CD4-positive, alpha-beta T cell treated with Interleukin-10 for 1 hour (primary cell): ENCODE measurements at places on chromosomes 7 and 10.

DNA sequence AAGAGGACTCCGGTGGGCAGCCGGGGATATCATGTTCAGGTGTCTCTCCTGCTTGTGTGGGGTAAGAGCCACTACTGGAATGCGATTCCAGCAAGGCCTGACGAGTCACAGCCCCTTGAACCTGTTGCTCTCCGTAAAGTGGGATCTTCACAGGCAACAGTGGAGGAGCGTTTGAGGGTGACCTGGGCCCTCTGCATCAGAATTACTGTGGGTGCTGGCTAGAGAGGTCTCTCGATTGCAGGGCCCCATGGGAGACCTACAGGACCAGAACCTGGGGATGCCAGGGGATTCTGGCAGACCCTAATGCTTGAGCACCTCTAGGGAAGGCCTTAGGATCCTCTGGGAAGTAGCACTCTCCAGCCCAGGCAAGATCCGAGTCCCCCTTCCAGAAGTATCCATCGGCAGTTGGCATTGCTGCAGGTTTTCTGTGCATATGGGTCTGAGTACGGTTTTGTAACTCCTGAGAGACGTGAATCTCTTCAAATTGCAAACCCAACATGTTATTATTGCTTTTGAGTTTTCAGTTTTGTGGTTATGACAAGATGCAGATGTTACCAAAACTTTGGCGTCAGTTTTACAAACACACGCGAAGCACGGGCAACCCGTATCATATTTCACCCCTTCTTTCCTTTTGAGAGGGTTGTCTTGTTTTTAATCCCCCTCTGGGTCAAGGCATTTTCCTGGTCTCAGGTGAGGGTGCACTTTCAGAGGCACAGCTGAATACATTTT is 4.6 kb downstream of the MGMT start:
- no peak for DNase-seq

DNA sequence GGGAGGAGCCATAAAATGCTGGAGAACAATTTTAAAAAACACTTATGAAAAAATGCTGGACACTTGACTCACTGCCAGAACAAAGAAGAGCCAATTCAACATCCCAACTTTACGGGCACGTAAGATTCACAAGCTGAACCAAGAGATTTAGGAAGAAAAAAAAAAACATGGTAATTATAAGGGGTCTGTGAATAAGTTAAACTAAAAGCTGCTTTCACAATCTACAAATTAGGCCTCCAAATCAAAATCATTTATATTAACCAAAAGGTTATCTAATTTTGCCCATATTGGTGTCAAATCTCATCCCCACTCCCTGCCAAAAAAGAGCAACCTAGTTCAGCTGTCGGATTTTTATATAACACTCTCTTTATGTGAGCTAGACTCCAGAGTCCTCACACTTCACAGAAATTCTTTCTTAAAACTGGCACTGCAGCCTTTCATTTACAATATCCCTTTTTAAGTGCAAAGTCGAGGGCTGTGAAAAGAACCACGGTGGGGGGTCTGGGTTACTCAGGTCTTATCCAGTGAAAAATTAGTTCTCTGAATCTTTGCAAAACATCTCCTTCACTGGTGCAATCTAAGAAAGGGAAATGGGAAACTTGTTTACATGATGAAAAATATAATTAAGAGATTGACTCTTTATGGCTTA is 30.4 kb upstream of the DGKI start:
- DNase-seq = no peak

GRCh38 chr7:67762516-67762915 is 765.9 kb downstream of the TYW1 start:
- no peak for DNase-seq

DNA sequence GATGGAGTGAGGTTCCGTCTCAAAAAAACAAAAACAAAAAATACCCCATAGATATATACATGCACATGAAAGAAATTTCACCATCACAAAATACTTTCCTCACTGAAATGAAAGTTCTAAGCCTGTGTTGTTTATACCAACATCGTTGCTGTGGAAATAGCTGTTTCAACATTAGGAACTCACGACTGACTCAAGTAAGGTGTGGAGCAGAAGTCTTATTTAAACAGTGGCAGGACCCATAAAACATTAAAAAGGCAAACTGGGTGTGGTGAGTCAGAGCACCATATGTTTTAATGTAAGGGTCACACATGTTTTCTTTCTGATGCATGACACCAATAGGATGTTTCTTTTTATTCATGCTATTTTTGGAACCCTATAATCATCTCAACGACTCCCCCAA is 48.3 kb downstream of the BAIAP2L1 start:
- no peak for DNase-seq

GRCh38 chr10:77104459-77104980 is 533.1 kb downstream of the KCNMA1 start:
- DNase-seq = no peak
